DMS79 (cell line): ENCODE measurements at places on chromosomes 4 and X.

GRCh38 chrX:114162068-114162735 lies 421.7 kb upstream of the HTR2C start:
- no peak for DNase-seq

GRCh38 chr4:58761563-58761962 lies 1651.4 kb upstream of the IGFBP7 start:
- DNase-seq, result no peak

DNA sequence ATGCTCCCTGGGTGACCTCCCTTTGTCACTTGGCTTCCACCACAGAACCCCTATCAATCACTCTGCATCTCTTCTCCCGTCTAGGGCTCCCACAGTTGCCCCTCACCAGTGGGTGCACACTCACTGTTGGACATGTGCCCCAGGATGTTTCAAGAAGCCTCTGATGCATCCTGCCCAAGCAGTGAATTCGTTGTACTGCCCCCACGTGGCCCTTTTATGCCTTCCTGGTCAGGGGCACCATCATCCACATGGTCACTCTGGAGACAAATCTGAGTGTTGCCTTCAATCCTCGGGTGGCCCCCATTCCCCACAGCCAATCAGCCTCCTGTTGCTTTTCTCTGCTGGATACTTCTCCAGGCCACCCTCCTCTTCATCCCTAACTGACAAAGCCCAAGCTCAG lies 12.2 kb downstream of the ITIH6 start:
- DNase-seq, result no peak

- DNase-seq, result no peak
Observed at GRCh38 chr4:6594341-6594740, 19.4 kb downstream of the MAN2B2 start.

DNA sequence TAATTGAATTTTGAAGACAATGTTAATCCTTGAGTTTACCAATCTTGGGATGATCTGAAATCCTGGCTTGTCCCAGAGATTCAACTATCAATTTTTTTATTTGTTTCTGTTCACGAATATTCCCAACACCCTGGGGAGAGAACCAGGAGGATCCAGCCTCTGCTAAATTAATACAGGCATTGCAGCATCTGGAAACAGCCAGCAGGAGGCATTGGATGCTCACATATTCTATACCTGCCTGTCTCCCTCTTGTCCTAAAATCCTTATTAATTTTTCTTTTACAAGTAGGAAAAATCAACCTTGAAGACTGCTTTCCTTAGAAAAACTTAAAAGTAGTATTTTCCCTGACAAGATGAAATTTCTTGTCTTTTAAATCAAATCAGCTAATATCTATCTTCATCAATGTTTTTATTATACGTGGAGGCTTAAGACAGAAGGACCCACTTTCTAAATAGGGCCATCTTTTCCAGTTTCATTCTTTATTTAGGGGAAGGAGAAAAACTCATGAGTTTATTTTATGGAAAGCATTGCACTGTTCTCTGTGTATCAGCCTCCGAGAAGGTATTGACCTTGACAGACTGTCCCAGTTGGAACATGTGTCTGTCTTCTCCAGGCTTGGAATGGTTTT lies 102.4 kb downstream of the CLNK start:
- DNase-seq, result no peak

DNA sequence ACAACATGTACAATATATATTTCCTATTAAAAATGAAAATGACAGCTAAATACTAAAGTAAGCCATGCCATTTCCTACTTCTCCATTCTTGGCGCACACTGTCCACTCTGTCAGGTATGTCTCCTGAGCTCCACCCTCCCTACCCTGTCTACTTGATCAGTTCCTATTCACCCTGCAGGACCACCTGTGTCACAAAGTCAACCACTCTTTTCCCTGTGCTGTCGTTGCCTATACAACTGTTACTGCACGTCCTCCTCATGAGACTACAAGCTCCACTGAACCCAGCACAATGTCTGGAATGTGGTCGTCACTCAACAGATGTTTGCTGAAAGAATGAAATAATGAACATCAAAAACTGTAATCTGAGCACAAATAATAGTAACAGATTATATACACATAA lies 54.9 kb downstream of the SLC9A7 start:
- no peak for DNase-seq

GRCh38 chrX:49117581-49117980 lies 6.0 kb downstream of the GPKOW start:
- DNase-seq, result no peak

DNA sequence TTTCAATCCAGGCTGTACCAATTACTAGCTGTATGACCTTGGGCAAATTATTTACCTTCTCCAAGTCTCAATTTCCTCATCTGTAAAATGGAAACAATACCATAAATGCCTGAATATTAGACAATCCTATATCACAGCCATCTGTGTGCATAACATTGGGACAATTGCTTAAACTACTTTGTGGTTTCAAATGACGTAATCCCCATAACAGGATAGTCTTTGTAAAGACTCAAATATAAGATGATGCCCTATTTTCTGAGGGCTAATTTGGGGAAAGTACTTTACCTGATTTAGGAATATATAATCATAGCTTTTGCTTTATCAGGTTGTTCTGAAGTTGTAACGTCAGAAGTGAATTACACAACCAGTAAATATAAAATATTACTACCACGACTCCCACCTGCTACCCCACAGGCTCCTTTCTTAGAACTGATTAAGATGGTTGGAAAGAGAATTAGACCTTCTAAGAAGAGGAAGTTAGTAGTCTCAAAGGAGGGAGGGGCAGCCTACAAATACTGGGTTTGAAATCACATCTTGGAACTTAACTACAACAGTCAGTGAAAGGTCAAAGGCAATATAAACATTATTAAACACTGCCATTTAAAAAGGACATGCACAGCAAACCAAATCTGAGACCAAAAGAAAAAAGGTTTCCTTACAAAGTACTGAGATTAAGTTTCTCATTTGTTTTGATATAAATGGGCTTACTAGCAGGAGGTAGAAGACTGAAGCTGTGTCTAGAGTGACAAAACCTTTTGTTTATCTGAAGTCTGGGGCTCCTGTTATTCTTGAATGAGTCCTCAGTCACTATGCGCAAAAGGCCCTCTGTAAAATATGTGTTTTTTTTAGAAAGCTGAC lies 215.0 kb downstream of the SCFD2 start:
- no peak for DNase-seq

DNA sequence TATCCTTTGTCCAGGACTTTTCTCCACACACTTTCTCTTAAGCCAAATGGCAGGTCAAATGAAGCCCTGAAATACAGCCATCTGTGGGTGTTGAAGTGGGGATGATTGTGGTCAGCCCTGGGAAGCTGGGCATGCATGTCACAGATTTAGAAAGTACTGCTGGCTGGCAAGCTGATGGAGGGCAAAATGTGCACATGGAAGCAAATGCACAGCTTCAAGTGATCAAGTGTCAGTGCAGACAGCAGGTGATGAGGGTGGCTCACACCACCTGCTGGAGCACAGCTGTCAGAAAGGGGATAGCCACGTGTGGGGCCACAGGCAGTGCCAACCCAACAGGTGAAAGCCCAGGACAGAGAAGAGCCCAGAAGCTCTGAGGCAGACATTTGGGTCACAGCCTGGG lies 40.3 kb upstream of the ATXN3L start:
- DNase-seq, result no peak

GRCh38 chr4:1579001-1579900 lies 104.9 kb downstream of the FAM53A start:
- no peak for DNase-seq

DNA sequence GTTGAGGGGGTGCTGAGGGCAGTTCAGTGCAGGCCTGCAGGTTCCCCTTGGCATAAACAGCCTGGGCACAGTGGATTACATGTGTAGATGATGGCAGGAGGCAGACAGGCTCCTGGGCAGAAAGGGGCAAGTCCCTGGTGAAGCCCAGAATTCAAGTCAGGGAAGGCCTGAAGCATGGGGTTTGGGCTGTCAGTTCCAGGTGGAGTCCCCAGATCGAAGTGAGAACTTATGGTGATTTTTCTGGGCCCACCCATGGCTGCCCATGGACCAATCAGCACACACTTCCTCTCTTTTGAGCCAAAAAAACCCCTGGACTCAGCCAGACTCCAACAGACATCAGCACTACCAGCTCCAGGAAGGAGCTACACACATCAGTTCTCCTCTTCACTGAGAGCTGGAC lies 529.1 kb downstream of the PPARGC1A start:
- no peak for DNase-seq
